ENCODE measurements at places on chromosomes 12 and 14.

DNA sequence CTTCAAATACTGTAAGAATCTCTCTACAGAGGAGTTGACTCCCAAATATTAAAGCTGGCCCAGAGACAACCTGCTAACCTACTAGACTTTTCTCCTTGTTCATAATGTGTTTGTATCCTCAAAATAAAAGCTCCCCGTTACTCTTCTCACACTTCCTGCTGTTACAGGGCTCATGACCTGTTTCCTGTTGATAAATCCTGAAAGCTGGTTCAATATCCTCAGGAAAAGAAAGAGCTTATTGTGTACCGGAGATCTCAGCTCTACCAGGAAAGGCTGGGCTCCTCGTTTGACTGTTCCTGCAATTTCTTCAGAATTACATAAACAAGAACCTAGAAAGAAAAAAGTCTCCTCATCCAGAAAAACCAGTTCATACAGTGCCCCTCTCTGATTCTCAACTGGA, 30.8 kb downstream of the CLEC1A start:
- DNase-seq = no peak

- no peak for DNase-seq
Measured at GRCh38 chr12:110266980-110267620, 13.9 kb upstream of the ATP2A2 start.

DNA sequence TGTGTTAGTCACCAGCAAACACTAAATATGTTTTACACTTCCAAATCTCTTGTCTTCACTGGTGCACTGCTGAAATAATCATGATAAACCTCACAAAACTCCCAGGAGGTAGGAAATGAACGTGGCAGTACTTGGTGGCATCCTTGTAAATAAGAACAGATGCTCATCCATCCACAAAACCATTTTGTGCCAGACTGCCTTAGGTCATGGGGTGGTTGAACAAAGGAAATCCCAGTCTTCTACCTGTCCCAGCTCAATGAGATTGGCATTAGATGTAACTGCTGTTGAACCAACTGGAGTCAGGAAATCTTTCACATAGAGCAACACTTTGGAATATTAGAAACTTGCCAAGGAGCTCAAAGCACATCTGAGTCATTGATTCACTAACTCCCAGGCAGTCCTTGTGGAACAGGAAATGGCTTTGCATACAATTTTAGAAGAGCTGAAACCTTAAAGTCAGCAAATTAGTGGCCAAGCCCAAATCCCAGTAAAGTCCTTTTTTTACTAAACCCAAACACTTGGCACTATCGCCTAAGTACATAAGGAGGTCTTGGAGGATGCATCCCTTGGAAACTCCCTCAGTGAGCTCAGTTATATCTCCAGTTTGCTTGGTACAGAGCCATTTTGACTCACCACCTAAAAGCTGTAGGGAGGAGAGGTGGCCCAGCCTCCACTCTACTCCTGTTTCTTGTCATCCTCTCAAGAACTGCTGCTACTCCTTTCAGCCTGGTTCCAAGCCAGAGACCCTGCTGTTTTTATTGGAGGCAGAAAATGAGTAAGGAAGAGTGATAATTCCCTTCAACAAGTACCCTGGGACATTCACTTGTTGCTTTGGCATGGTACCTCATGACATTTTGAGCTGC, 208.0 kb downstream of the NOVA1 start:
- no peak for DNase-seq

GRCh38 chr12:40963751-40964150, 224.4 kb upstream of the PDZRN4 start:
- DNase-seq = no peak

DNA sequence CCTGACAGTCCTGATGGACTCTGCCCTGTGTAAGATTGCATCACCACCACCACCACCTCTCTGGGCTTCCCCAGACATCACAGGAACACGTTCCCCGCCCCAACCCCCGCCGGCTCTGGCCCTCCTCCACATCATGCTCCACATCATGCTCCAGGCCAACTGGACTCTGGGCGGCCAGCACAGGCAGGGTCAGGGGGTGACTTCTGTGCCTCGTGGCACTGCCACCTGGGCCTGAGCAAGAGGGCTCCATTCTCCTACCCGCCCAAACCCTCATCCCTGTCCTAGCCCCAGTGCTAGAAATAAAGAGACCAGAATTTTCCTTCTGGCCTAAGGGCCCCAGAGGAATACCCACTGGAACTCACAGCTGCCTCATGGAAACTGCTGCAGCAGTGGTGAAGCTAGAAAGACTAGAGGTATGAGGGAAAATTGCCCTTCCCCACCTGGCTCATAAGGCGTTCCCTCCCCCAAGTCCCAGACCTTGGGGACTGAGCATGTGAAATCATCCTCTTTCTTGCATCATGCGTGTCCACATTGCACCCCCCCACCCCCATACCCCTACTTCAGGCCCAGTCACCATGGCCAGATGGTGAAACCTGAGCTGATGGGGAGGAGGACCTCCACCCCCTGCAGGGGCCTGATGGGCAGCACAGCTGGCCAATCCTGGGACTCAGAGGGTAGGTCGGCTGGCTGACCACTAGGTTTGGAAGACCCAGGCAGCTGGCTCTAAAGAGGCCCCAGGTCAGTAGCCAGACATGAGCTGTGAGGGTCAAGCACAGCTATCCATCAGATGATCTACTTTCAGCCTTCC, at the start of gene INHBE:
TSS of gene INHBE (plus strand) at position 742 of the 808 bp plus-strand sequence. CDS start 230 bp downstream, outside the sequence.
- no peak for DNase-seq

All from epithelial cell of prostate (primary cell).